Esophagus muscularis mucosa (tissue), 4 donors: ENCODE measurements at places on chromosomes 12 and 14. TPM values are rescaled to one million over a fixed set of nuclear protein-coding genes. Genes with fewer than 3 reads are reported as not detected.

Gene TIGAR
- total RNA-seq: 7.6 TPM

- DNase-seq: no peak
Measured at GRCh38 chr12:95390192-95390591, 83.8 kb upstream of the METAP2 start.

DNA sequence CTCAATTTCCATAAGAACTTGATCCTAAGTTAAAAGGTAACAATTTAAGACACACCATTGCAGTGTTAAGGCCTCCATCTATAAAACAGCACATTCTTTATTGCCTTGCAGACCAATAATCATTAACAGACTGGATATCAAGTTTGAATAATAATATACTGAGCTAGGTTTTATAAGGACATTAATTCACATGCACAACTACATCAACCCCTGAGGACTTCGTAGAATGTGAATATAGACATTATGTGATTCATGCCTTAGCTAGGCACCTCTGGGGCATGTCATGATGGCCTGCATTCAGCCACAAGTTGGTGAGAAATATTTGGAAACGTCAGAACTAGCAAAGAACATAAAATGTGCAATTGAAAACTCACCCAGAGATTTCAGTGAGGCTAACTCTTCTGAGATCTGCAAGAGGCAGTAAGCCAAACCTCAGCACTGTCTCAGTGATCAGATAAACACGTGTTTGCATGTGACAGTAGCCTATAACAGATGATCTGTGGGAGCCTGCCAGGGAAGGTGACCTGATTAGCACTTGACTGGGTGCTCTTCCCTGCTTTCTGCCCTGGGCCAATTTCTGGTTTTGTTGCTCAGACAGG lies 492.2 kb downstream of the FLRT2 start:
- no peak for DNase-seq

Gene CLEC4C
- not detected for total RNA-seq

DNA sequence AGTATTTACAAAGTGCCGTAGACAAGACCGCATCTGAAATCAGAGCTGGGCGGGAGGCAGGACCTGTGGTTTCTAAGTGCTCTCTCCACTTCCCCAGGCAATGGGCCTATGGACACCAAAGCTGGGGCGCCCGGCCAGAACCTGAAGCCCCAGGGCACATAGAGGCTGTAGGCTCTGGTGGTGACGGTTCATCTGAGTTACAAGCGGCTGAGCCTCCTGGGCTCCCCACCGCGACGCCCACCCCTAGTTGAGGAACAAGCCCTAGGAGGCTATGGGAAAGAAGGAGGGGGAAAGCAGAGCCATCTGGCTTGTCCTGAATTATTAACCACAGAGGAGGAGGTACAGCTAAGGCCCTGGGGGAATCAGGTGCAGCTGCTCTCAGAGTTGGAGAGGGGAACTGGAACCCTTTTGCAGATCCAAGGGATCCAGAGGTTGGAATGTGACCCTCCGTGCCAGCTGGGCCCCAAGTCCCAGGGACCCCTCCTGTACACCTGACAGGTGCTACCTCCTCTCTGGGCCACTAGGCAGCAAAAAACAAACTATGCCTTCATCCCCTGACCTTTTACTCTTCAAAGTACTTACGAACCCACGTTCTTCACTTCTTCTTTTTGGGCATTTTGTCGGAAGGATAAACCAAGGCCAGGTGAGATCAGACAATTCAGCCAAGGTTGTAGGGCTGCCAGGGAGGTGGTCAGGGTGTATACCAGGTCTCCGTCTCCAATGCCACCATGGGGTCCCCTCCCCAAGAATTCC lies 77.2 kb downstream of the ARL6IP4 start:
- no peak for DNase-seq

- no peak for DNase-seq
Measured at GRCh38 chr14:68137704-68138619, 318.4 kb downstream of the RAD51B start.

Gene ANO4
- not detected for total RNA-seq

DNA sequence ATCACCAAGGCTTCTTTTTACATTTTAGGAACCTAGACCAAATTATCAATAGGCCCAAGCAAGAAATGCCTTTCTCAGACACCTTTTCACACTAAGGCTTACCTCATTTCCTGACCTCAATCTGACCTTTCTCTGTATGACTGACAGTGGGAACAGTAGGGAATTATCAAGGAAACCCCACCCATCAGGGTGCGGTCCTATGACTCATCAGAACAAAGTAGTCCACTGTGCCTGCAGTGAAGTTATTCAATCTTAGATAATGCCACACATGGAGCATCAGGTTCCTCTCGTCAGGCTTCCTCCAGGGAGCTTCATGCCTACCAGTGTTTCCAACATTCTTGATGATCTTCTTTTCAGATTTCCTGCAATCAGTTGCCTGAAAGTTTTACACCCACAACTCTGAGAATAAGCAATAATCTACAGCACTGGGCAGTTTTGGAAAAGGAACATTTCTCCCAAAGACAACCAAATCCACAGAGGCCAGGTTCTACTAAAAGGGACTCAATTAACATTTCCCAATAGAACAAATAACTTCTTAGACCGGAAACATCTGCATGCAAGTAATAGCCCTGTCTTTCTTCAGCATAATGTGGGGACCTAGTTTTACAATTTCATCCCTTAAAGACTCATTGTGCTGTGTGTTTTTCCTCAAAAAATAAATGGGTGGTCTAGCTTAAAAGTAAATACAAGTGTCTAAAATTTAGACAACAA lies 35.9 kb upstream of the TMTC2 start:
- no peak for DNase-seq

DNA sequence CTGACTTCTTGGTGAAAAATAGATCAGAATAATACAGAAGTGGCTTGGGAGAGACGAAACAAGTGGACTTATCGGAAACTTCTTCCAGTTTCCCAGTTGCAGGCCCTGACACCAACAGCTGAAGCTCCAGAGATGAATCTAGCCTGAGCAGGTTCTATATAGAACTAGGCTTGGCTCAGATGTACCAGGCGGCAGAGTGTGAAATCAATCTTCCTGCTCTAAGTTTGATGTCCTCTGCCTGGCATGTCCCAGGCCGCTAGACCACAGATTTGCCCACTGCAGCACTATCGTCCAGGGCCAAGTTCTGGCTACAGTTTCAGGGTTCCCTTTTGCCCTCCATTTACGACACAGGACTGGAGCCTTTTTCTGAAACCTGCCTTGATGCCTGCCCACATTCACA lies 91.3 kb upstream of the PLEKHA5 start:
- peak; percentile 39 for DNase-seq

Gene NDUFA12
- 154 TPM for total RNA-seq

- DNase-seq: no peak
Measured at GRCh38 chr12:101885912-101886561, 8.7 kb downstream of the DRAM1 start.

- DNase-seq: no peak
Measured at GRCh38 chr12:24996102-24996797, 47.3 kb upstream of the BCAT1 start.

Gene ZNF891
- total RNA-seq: 4.6 TPM

Gene CALCOCO1
- total RNA-seq: 376 TPM

DNA sequence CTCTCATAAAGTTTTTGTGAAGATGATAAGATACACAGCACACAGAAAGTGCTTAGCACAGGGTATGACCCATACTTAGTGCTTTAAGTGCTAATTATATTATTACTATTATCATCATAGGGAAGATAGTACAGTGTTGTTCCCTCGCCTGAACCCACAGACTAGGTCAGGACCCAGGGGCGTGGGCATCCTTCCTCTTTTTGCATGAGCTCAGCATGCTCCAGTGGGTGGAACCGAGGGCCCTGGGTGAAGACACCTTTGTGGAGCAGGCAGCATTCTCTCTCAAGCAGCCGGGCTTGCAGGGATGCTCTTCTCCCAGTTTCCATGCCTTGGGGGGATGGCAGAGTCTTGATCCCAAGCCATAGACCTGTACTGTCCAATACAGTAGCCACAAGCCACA lies 34.8 kb downstream of the CRACR2A start:
- peak; percentile 86 for DNase-seq

DNA sequence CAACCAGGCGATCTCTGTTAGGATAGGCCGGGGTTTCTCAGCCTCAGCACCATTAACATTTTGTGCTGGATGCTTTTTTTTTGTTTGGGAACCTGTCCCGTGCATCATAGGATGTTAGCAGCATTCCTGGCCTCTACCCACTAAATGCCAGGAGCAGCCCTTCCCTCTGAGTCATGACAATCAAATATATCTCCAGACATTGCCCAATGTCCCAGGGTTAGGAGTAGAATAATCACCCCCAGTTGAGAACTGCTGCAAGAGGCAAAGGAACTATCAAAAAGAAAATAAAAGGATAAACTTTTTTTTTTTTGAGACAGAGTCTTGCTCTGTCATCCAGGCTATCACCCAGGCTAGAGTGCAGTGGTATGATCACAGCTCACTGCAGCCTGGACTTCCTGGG lies 76.0 kb downstream of the ACACB start:
- DNase-seq: no peak

DNA sequence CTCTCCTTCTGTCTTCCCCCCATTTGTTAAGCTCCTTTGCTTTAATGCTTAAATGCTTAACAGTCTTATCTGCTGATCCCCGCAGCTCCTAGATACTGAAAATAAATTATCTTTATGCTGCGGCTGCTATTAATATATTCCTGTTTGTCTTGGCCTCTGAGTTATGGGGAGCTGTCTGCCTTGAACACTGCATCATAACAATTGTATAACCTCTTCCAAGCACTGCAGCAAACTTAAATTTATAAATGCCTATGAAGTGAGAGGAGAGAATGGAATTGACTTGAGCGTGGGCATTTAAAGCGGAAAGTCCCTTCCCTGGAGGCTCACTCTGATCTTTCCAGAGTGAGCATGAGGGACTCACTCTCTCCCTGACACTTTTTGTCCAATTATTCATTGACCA lies 23.1 kb upstream of the DCP1B start:
- no peak for DNase-seq

- no peak for DNase-seq
Measured at GRCh38 chr14:51877810-51878209, 17.4 kb downstream of the GNG2 start.

- no peak for DNase-seq
Measured at GRCh38 chr12:131575371-131575770, 135.5 kb upstream of the SFSWAP start.

Gene GPRC5D
- 0.84 TPM for total RNA-seq

Gene DUSP16
- 17.0 TPM for total RNA-seq

Gene VAMP1
- total RNA-seq: 8.7 TPM

- DNase-seq: no peak
Measured at GRCh38 chr12:46299851-46300250, 31.0 kb upstream of the SLC38A1 start.

- no peak for DNase-seq
Measured at GRCh38 chr12:81347404-81347803, 269.5 kb downstream of the ACSS3 start.

DNA sequence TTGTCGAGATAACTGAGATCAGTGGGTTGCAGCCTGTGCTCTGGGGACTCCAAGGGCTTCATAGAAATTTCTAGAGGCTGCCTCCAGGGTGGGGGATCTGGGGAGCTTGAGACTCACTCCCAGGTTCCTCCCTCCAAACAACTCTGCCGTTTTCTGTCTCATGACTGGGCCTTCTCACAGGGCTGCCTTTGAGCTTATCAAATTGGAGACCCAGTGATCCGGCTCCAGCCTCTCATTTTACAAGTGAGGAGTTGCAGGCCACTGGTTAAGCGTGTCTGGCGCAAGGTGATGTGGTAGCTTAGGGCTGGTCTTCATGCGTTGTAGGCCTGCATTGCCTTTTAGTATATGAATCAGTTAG lies 85.8 kb downstream of the SLC25A47 start:
- no peak for DNase-seq

DNA sequence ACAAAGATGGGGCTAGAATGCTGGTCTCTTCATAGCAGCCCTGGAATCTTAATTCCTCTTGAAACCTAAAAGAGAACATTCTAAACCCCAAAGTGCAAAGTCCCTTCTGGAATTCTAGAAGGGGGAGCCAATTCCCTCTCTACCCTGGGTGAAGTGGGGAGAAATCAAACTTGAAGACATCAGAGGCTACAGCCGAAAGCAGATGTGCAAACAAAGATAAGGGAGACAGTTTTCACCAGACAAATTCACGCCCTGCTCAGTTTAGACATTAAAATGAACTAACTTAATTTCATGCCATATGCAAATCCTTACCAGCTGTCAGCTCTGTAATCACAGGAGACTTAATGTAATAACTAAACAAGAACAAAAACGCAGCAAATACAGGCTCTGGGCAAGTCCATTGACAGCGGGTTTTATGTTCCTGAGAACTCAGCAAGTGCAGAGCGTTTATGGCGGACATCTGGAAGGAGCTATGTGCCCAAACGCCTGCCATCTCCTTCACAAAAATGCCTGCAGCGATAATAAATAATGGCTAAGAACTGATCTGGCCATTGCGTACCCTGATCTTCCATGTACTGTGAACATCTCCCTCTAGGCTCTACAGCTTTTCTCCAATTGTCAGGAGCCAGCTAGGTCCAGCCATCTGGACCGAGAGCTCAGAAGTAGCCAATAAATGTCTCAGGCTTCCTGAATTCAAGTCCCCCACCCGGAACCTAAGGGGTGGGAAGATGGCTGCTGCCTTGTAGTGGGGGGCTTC lies 19.1 kb upstream of the FICD start:
- DNase-seq: no peak

DNA sequence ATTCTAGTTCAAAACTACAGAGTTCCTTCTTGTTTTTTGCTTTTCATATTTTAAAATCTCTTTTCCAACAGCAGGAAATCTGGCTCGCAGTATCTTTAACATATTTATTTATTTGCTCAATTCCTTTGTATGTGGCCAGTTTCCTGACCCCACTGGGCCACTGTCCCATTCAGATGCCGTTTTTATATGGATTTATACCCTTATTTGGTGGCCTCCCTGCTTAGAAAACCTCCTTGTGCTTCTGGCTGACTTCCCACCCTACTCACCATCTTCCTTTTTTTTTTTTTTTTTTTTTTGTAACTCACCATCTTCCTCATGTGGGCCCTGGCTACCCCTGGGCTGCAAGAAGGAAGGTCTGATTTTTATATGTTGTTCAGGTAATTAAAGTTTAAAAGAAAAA lies 53.9 kb downstream of the TTLL5 start:
- no peak for DNase-seq

Gene BLOC1S1
- total RNA-seq: 159 TPM

GRCh38 chr12:2154050-2154449 lies 101.3 kb downstream of the CACNA1C start:
- no peak for DNase-seq

Gene ADCK1
- total RNA-seq: 6.1 TPM

DNA sequence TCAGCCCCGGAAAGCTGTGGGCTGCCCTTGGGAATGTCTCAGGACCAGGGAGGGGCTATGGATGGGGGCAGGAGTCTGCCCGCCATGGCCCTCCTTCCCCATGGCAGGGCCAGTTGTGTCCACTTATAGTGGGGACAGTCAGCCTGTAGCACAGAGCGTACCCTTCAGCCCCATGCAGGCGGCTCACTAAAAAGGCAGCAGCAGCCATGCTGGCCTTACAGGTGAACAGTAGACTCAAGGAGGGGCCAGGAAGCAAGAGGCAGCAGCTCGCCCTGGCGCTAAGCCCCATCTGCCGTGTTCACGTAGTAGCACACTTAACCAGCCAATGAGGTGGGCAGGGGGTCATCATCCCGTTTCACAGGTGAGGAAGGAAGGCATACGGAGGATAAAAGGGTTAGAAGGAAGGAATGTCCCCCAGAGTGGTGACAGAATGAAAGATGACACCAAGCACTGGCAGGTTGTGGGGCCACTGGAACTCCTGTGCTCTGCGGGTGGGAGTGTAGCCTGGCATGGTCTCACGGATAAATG lies 52.7 kb downstream of the FAM222A start:
- DNase-seq: no peak
